Kidney tubule cell (primary cell): ENCODE measurements at places on chromosomes 7 and 10.

DNA sequence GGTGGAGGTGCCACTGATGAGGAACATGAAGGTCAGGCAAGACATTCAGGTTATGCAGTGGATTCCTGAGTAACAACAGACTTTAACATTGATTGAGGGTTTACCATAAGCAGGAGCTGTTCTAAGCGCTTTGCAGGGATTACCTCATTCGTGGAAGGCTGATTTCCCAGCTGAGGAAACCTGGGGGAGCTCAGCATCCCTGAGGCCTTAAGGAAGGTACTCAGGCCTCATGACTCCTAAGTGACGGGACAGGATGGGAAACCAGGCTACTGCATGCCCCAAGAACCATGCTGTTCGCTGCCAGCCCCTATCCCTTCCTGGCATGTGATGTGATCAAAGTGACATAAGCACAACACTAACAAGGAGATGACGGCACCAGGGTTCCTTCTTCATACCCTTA lies 143.6 kb upstream of the NFE2L3 start:
- no peak for DNase-seq

- no peak for DNase-seq
These were observed 7.8 kb downstream of the AP5Z1 start for GRCh38 chr7:4783292-4783652.

GRCh38 chr10:44873160-44873559 lies 38.0 kb upstream of the TMEM72 start:
- DNase-seq = no peak

GRCh38 chr10:30056281-30056680 lies 3.1 kb downstream of the JCAD start:
- no peak for DNase-seq

DNA sequence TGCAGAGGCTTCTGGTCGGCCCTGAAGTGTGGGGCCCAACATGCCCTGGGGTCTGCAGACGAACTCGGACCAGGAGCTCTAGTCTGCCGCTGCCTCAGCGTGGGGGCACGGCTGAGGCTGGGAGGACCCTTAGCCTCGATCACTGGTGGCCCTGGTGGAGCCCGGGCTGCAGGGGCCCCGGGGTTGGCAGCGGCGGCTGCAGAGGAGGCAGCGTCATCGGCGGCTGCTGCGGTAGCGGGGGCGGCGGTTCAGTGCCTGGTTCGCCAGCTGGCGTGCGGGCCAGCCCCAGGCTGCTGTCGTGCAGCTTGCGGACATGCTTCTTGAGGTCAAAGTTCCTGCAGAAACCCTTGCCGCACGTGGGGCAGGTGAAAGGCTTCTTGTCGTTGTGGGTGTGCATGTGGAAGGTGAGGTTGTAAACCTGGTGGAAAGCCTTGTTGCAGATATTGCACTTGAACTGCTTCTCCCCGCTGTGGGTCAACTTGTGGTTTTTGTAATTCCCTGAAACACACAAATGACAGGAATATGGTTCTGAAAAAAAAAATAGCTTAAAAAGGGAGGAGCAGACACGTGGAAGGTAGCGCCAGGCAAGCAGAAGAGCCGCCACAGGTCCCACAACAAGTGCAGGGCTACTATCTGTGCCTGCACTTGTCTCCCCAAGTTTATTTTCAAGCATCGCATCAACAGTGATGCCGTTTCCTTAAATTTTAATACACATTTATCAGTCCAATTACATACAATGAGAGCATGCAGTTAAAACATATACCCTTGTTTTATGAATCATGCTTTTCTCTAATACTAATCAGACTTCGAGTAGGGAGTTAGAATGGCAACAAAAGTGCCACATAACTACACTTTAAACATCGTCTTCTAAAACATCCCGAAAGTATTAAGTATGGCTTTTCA lies 2.4 kb downstream of the FEZF1 start:
- DNase-seq = no peak
